ENCODE measurements at places on chromosomes 12 and 14.
A peak's percentile ranks its signal among the peaks of the same experiment; 100 is the strongest.

DNA sequence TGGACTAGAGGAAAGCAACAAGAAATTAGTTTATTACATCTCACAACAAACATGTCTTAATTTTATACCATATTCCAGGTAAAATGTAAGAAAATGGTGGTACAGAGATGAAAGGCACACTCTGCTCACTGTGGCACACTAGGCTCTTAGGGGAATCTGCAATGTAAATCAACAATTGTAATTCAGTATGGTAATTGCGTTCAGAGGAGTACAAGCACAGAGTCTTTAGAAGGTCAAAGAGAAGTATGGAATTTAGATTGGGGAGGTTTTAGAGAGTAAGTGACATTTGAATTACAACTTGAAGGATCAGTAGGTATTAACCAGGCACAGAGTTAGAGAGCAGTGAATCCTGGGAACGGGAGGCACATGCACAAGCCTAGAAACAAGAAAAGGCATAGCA, 694.0 kb upstream of the USP15 start:
- no peak for DNase-seq

- no peak for DNase-seq
Observed at GRCh38 chr12:27875677-27876076, 95.6 kb upstream of the MANSC4 start.

GRCh38 chr12:74235342-74235741, 302.3 kb upstream of the ATXN7L3B start:
- DNase-seq, result no peak

DNA sequence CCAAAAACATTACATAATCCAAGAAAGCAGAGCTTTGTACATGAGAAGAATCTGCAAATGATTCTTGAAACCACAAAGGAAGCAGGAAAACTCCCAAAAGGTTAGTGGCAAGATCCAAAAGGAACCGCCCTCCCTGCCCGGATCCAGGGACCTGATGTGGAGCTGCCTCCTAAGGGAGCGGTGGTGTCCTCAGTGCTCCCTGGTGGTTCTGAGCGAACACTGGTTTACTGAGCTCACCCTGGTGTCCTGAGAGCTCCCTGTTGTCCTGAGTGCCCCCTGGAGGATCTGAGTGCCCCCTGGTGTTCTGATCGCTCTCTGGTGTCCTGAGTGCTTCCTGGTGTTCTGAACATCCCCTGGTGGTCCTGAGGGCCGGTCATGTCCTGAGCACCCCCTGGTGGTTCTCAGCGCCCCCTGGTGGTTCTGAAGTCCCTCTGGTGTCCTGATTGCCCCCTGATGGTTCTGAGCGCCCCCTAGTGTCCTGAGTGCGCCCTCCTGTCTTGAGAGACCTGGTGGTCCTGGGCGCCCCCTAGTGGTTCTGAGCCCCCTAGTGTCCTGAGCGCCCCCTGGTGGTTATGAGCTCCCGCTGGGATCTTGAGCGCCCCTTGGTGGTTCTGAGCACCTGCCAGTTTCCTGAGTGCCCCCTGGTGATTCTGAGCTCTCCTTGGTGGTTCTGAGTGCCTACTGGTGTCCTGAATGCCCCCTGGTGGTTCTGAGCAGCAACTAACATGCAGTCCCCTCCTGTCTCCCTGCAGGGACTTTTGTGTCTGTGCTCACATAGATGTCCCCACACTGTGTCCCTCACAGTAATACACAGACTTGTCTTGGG, 891.1 kb downstream of the TMEM121 start:
- peak; percentile 20 for DNase-seq
